ENCODE measurements at places on chromosomes 3 and 15.

DNA sequence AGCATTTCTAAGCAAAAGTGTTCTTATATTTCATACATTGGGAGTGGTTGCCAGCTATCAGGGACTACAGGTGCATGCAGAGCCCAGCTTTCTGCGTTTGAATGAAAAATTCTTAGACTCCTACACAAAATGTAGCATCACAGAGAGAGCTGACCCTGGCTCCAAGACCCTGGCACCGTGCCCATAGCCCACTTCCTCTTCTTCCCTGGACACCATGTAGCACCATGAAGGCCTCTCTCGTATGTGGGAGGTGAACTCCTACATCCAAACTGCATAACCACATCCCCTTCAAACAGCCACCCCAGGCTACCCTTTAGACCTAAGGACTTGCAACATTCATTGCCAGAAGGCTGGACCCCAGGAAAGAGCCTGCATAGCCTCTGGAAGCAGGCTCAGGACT, 35.8 kb upstream of the ATOSA start:
- DNase-seq = no peak

DNA sequence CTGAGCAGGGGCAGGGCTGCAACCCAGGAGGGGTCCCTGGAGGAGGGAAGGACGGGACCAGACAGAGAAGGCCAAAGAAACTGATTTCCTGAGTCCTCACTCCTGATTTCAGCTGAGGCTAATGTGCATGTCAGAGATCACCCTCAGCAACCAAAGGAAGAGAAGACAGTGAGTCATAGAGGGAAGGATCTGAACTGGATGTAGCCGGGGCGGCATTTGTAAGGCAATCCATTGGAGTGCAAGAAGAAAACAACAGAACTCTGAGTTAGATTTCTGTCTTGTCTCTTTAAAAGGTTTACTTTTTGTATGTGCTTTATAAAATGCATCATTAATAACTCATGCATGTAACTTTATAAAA, 105.3 kb upstream of the AGBL1 start:
- DNase-seq = no peak

- no peak for DNase-seq
These were observed 594 bp upstream of the ICE2 start for GRCh38 chr15:60479361-60480110.

GRCh38 chr3:196238612-196239560, 22.6 kb downstream of the SLC51A start:
- DNase-seq = no peak

DNA sequence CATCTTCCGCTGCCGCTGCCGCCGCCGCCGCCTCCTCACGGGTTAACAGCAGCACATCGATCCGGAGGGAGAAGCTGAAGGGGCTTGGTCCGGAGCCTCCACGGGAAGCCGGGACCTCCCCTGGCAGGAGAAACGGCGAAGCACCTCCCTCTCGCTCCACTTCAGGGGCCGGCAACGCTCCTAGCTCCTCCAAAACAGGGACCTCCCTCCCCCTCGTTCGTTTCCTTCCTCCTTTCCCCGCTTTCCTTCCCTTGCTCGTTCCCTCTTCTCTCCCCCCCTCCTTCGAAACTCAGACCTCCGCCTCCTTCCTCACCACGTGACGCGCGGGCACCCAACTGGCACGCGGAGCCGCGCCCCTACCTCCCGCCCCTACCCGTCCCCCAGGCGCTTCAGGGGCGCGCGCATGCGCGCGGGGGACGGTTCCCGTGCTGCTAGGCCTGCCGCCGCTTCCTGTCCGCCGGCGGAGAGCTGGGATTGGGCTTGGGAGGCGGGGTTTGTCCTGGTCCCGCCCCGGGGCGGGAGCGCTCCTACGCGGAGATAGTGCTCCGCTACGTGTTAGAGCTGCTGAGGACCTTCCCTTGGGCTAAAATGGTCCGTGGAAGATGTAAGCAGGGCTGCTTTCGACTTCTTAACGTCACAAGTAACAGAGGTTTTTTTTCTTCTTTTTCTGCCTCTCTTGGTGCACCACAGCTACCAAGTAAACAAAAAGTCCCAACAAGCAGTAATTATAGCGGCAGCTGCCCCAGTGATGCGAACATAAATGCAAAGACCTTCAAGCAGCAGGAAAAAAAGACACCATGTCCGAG, at the start of gene ADAM10:
Gene ADAM10, minus strand, starts transcription at position 176 of the 806 bp plus-strand sequence. Its CDS starts 173 bp downstream, at position 3.
- DNase-seq = peak; percentile 99

GRCh38 chr3:144295613-144296012, 324.0 kb downstream of the DIPK2A start:
- DNase-seq = no peak

GRCh38 chr3:4426782-4427344, 40.2 kb downstream of the SUMF1 start:
- DNase-seq = peak; percentile 88

GRCh38 chr15:61141497-61142125, 87.5 kb downstream of the RORA start:
- DNase-seq = no peak

- DNase-seq = no peak
These were observed 341.8 kb downstream of the RAP2B start for GRCh38 chr3:153503873-153504272.

- peak; percentile 10 for DNase-seq
These were observed 9.9 kb downstream of the KY start for GRCh38 chr3:134640872-134641470.

DNA sequence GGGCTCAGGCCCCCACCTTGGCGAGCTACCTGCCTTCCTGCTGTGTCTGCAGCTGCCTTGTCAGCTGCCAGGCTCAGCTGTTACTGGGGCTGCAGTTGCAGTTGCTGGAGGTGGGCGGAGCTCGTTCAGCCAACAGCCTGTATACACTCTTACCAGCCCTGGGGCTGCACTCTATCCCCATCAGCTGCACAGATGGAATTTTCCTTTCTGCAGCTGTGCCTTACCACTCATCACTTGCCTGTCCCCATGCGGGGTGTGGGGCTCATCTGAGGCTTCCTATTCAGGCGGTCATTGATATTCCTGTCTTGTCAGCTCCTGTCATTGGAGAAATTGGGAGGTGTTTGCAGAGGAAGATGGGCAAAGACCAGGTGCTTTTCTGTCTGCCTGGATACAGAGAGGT, 9.1 kb upstream of the SYN2 start:
- DNase-seq = no peak

DNA sequence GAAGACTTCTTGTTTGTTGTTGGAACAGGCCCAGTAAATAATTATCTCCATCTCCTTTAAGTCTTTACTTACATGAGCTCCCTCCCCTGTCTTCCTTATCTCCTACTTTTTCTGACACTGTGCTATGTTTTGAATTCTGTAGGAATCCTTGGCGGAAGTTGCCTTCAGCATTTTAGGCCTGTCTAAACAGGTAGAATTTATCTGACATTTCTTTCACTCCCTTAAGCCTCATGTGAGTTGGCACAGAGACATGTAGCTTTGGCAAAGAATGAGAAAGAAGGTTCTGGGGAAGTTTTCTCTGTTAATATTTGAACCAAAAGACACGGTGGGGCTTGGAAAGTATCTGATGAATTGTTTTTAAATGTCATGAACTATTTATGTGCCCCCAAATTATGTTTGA, 8.1 kb downstream of the MCTP2 start:
- no peak for DNase-seq

DNA sequence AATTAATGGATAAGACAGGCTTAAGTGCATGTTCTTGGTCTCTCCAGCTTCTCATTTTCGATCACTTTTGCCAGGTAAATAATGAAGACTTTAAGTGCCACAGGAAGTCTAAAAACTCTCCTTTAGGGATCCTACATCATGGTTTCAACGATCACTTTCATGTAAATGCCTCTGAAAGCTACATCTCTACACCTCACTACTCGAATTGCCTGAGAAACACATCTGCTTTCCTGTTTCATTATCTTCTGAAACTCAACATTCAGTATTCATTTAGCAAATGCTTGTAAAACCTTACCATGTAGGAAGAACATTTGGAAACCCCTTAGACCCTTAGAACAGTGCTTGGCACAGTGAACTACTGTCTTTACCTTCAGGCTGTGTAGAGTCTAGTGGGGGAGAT, 16.2 kb downstream of the THAP10 start:
- no peak for DNase-seq

- no peak for DNase-seq
These were observed 11.2 kb downstream of the ATP8B4 start for GRCh38 chr15:50107591-50108408.

DNA sequence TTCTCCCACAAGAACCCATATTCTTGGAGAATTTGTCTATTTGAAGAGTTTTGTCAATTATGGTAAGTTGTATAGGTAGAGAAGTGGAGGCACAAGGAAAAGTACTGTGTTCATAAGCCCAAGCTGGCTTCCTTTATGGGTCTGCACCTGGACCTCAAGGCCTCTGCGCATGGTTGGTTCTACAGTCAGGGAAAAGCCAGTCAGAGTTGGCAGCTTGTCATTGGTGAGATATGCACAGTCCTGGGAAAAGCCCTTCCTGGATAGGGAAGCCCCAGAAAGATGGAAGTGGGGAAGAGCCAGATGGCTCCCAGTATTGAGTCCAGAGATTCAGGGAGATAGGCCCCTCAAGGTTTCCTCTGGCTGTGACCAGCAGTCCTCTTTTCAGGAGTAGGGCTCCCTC, 15.8 kb downstream of the BOC start:
- DNase-seq = no peak

- DNase-seq = no peak
These were observed 100.1 kb upstream of the LPP start for GRCh38 chr3:188053710-188054380.

DNA sequence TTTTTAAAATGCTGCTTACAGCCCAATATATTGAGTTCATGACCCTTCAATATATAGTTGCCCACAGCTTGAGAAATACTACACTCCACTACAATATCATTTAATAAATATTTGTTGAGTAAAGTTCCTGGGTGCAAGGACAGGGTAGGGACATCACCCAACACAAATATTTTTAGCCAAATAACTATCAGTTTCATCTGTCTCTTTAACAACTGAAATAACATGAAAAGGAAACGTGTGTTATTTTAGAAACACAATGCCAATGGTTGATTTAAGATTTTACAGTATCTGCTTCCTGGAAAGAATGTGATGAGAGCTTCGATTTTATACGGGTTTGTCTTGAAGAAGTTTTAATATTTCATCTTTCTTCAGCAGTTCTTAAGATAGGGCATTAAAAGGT, 67.7 kb upstream of the CDV3 start:
- DNase-seq = no peak

DNA sequence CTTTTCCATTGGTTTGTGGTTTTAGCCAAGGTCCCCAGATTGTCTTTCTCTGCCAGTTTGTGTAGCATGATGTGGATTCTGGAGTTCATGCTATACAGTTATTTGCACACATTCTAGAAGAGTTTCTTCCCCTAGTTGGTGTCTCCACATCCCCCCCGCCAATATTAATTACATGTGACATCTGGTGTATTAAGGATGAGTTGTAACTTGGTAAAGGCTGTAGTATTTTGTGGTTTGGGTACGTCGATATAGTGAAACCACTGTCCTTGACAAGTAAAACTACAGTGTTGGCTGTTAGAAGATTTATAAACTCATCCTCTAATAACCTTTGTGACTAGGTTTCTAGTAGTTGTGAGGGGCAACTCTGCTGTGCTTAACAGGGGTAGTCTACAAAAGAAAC, 23.7 kb upstream of the P4HTM start:
- DNase-seq = no peak

DNA sequence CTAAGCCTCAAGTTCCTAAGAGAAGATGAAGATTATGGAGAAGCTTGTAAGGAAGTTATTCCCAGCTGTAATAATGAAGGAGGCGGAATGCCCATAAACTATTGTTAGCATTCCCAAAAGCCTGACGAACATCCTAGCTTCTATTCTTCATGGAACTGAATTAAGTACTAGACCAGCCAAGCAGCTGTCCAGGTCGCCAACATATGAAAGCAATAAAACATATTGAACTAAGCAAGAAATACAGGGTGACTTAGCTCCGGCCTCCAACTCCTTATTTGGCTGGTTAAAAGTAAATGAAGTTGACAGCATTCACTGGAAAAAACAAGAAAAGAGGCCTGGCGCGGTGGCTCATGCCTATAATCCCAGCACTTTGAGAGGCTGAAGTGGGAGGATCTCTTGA, 174.0 kb upstream of the TPM1 start:
- DNase-seq = no peak

GRCh38 chr3:110815008-110815583, 256.5 kb upstream of the NECTIN3 start:
- peak; percentile 93 for DNase-seq

GRCh38 chr15:73777741-73778140, 24.6 kb upstream of the INSYN1 start:
- no peak for DNase-seq

DNA sequence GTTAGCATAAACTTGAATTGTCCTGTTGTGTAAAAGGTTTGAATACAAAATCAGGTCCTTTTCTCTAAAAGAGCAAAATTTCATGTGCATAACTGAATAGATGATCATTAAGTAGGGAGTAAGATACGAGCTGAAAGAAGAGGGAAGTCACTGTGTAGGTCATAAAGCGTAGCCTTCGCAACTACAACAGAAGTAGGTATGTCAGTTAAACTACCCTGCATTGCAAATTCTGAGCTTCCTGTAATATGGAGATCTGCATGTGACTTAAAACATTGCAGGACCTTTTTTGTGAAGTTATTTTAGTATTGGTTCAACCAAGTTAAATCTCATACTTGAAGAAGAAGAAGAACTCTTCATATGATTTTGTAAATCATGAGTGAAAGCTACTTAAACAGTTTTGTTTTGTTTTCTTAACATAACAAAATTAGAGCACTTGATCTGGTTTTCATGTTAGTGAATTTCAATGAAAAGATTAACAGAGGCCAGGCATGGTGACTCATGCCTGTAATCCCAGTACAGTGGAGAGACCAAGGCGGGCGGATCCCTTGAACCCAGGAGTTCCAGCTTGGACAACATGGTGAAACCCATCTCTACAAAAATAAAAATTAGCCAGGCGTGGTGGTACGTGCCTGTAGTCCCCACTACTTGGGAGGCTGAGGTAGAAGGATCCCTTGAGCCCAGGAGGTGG, 26.4 kb downstream of the ARMC8 start:
- peak; percentile 18 for DNase-seq

GRCh38 chr3:30263925-30264313, 342.5 kb upstream of the TGFBR2 start:
- DNase-seq = no peak

DNA sequence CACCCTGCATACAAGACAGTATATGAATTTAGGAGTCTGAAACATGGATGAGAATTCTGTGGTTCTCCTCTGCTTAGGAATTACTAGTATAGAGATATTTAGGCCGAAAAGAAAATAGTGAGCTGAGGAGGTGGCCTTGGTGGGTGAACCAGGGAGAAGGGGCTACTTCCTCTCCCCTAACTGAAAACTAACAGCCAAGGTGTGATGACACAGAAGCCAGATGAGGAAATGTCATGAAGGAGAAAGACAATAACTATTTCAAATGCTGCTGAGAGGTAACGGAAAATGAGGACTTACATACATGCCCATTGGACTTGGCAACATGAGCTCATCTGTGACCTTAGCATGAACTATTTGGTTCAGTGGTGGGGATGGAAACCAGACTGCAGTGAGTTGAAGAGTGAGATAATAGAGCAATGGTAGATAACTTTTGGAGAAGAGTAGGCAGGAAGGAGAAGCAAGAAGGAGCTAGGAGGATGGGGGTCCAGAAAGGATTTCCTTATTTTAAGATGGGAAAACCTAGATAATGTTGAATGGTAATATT, 114.4 kb upstream of the TSPAN3 start:
- no peak for DNase-seq

Data from HCEC 1CT (cell line).